ENCODE measurements at places on chromosomes 6 and 20. TPM values are rescaled to one million over a fixed set of nuclear protein-coding genes. Genes with fewer than 3 reads are reported as not detected.
A peak's percentile ranks its signal among the peaks of the same experiment; 100 is the strongest.

REV3L gene
- total RNA-seq: 14.0 TPM

SSTR4 gene
- not detected for total RNA-seq

TMEM217 gene
- 1.3 TPM for total RNA-seq

APCDD1L gene
- total RNA-seq: 0.46 TPM

SLC22A3 gene
- total RNA-seq: 0.74 TPM

LTB gene
- 0.70 TPM for total RNA-seq

SLC52A3 gene
- 0.12 TPM for total RNA-seq

- H3K4me3 ChIP-seq: no peak overlapping the region
- no peak overlapping the region for H3K27ac ChIP-seq
- H3K27me3 ChIP-seq: no peaks in the 10 kb centered on the region
- H3K4me1 ChIP-seq: peaks cover 7% of the 10 kb centered on the region
- DNase-seq: peak; percentile 44
Measured at GRCh38 chr6:92777146-92777740, 642.1 kb downstream of the EPHA7 start.

GRCh38 chr6:169866140-169866534 is 114.7 kb downstream of the ERMARD start:
- H3K4me3 ChIP-seq: no peak overlapping the region
- no peaks in the 10 kb centered on the region for H3K36me3 ChIP-seq
- no peaks in the 10 kb centered on the region for H3K27me3 ChIP-seq
- no peak for DNase-seq
- no peaks in the 10 kb centered on the region for H3K4me1 ChIP-seq

GRCh38 chr20:37522260-37523011 is 1.4 kb downstream of the NNAT start:
- H3K27ac ChIP-seq: no peak overlapping the region
- peak; percentile 56 for DNase-seq
- H3K4me3 ChIP-seq: peak overlapping the region; percentile 17
- no peaks in the 10 kb centered on the region for H3K36me3 ChIP-seq
- no peaks in the 10 kb centered on the region for H3K27me3 ChIP-seq

- DNase-seq: no peak
- H3K4me3 ChIP-seq: no peak overlapping the region
- no peaks in the 10 kb centered on the region for H3K36me3 ChIP-seq
- H3K4me1 ChIP-seq: peaks cover under 1% of the 10 kb centered on the region
- H3K27ac ChIP-seq: no peak overlapping the region
- no peaks in the 10 kb centered on the region for H3K27me3 ChIP-seq
Measured at GRCh38 chr6:151186804-151187330, 52.9 kb upstream of the AKAP12 start.

DNA sequence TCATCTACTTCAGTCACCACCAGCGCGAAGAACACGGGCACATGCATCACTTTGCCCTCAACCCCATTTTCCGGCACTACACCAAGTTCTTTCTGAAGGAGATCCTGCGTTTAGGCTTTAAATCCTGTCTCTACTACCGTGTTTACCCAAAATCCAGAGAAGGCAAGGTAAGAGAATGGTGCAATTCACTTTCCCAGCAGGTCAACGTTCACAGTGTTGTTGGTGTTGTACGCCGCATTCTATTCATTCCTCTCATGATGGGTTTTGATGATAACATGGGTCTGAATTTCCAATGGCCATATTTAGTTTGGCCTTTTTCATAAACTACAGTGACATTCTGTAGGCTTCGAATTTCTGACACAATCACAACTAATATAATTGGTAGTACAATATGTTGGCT is 144.3 kb downstream of the CFAP61 start:
- peak overlapping the region; percentile 63 for H3K27ac ChIP-seq
- H3K4me3 ChIP-seq: no peak overlapping the region
- DNase-seq: no peak
- H3K27me3 ChIP-seq: no peaks in the 10 kb centered on the region
- H3K36me3 ChIP-seq: no peaks in the 10 kb centered on the region

- no peaks in the 10 kb centered on the region for H3K36me3 ChIP-seq
- no peak overlapping the region for H3K27ac ChIP-seq
- H3K4me1 ChIP-seq: no peaks in the 10 kb centered on the region
- DNase-seq: no peak
- H3K27me3 ChIP-seq: no peaks in the 10 kb centered on the region
Measured at GRCh38 chr6:64301307-64302236, 666.0 kb downstream of the PHF3 start.

- no peaks in the 10 kb centered on the region for H3K4me1 ChIP-seq
- H3K4me3 ChIP-seq: no peak overlapping the region
- DNase-seq: no peak
- H3K27me3 ChIP-seq: no peaks in the 10 kb centered on the region
- H3K27ac ChIP-seq: no peak overlapping the region
Measured at GRCh38 chr6:53721766-53722165, 56.2 kb upstream of the KLHL31 start.

- no peaks in the 10 kb centered on the region for H3K4me1 ChIP-seq
- H3K27ac ChIP-seq: no peak overlapping the region
- no peaks in the 10 kb centered on the region for H3K36me3 ChIP-seq
Measured at GRCh38 chr20:57619051-57619831, 985 bp downstream of the ZBP1 start.

GRCh38 chr6:121506761-121507754 is 71.6 kb downstream of the GJA1 start:
- H3K4me1 ChIP-seq: peaks cover 8% of the 10 kb centered on the region
- H3K36me3 ChIP-seq: no peaks in the 10 kb centered on the region
- peak; percentile 72 for DNase-seq

GRCh38 chr6:9292975-9293374 is 857.6 kb upstream of the SLC35B3 start:
- no peak for DNase-seq
- H3K4me1 ChIP-seq: no peaks in the 10 kb centered on the region
- no peak overlapping the region for H3K4me3 ChIP-seq
- no peaks in the 10 kb centered on the region for H3K27me3 ChIP-seq

GRCh38 chr6:143746202-143747119 is 68.7 kb downstream of the PHACTR2 start:
- H3K36me3 ChIP-seq: no peaks in the 10 kb centered on the region
- no peaks in the 10 kb centered on the region for H3K27me3 ChIP-seq

- no peaks in the 10 kb centered on the region for H3K36me3 ChIP-seq
- no peaks in the 10 kb centered on the region for H3K4me1 ChIP-seq
- no peak for DNase-seq
- H3K27me3 ChIP-seq: no peaks in the 10 kb centered on the region
- H3K4me3 ChIP-seq: no peak overlapping the region
Measured at GRCh38 chr20:53972179-53972578, 98.2 kb downstream of the BCAS1 start.

DNA sequence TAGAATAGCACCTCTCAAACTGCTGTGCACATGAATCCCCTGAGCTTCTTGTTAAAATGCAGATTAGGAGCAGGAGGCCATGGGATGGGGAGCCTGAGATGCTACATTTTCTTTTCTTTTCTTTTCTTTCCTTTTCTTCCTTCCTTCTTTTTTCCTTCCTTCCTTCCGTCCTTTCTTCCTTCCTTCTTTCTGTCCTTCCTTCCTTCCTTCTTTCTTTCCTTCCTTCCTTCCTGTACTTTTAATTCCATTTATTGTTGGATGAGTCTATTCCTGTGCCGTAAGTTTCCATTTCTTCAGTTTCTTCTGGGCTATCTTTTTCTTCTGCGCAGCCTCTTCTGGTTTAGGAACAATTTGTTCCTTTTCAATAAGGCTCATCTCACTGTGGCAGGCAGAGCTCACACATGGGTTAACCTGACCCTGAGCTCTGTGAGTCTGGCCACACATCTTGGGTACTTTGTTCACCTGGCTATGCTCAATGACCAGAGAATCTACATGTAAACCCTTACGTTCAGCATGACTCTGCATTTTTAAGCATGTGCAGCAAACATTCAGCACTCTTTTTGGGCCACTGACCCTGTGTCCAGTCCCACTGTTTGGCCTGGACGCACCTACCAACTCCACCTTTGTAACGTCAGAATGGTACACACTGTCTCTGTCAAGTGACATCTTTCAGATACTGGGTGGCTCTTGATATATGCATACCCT is 114.7 kb upstream of the INSM1 start:
- DNase-seq: no peak
- H3K36me3 ChIP-seq: no peaks in the 10 kb centered on the region
- no peak overlapping the region for H3K4me3 ChIP-seq
- no peaks in the 10 kb centered on the region for H3K4me1 ChIP-seq

DNA sequence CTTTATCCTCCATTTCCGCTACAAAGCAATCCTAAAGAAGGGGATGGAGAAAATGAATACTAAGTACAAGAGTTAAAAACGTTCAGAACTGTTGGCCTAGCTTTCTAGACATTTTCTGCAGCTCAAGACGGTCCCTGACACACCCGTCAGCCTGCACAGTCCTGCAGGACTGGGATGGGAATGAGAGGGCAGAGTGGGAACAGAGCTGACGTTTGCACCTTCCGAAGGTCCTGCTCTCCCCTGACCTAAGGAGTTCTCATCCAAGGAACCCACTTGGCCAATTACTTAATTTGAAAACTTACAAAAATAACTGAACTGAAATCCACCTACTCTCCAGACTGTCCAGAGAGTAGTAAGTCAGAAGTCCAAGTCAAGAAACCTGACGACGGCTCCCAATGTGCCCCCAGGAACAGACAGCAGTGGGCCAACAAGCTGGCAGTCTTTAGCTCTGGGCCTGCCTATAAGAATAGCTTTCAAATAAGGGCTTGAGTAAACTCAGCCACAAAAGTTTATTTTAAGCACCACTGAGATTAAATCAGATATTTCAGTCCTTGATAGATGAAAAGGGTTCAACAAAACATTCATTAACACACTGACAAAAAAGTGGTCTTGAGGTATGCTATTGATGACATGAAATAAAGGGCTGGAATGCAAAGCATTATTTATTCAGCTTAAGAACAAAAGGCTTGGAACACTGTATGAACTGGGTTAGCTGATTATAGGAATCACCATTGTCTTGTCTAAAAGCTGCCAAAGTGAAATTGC is 76.8 kb downstream of the CNKSR3 start:
- peak; percentile 9 for DNase-seq
- peaks cover 30% of the 10 kb centered on the region for H3K4me1 ChIP-seq
- peak overlapping the region; percentile 82 for H3K27ac ChIP-seq
- H3K36me3 ChIP-seq: no peaks in the 10 kb centered on the region
- no peak overlapping the region for H3K4me3 ChIP-seq

DNA sequence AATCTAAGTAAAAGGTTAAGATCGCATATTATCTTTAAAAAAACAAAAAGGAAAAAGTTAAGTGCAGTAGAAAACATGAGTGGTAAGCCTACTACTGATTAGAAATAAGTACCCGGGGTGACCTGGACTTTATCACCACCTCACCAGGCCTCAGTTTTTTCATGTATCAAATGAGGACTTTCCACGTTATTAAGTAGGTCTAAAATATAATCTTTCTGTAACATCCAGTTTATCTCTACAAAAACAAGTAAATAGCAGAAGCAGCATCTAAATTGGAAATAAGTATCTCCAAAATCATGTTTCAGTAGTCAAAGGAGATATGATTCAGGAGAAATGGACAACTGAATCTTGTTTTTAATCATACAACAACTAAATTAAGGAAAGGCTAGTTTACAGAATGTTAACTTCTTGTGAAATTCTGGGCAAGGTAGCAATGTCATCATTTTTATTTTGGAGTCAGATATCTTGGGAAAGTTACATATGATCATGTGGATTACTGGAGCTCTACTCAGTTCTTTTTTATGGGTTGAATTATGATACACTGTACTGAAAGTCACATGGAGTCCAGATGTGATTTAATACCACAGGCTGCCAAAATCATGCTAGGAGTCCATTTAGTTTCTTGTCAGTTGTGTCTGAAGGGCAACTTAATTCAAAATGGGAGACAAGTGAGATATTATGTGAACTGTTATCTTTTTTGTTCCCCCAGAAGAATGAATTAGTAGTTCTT is 114.7 kb upstream of the PRL start:
- no peaks in the 10 kb centered on the region for H3K36me3 ChIP-seq
- no peak overlapping the region for H3K27ac ChIP-seq
- no peaks in the 10 kb centered on the region for H3K27me3 ChIP-seq
- H3K4me1 ChIP-seq: no peaks in the 10 kb centered on the region
- peak; percentile 9 for DNase-seq

DNA sequence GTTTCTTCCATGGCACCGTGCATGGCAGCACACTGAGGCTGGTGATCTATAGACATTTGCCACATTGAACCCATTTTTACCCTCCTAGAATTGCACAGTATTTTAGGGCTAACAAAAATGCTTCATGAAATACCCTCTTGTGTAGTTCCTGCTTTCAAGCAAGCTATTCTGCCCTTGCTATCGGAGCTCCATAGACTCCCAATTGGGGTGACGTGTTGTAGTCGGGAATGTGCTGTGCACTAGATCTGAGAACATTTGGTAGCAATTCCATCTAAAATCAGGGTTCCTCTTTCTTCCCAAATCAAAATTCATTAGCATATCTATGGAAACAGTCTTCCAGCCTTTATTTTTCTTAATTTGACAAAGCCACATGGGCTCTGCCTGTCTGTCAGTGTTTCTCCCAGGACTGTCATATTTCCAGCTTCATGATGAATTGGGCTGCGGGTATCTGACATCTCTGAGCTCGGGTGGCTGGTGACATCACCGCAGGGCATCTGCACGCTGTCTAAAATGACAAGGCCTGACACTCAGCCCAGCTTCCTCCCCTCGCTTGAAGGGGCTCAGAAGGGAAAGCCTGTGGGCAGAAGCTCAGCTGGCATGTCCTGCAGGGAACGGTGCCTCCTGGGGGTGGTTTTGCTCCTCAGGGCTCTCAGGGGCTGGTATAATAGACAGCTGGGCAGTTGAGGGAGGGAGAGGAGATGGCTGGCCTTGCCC is 406.4 kb downstream of the QKI start:
- no peak overlapping the region for H3K4me3 ChIP-seq
- no peaks in the 10 kb centered on the region for H3K27me3 ChIP-seq
- DNase-seq: no peak
- no peaks in the 10 kb centered on the region for H3K4me1 ChIP-seq
- H3K27ac ChIP-seq: no peak overlapping the region
- H3K36me3 ChIP-seq: no peaks in the 10 kb centered on the region

DNA sequence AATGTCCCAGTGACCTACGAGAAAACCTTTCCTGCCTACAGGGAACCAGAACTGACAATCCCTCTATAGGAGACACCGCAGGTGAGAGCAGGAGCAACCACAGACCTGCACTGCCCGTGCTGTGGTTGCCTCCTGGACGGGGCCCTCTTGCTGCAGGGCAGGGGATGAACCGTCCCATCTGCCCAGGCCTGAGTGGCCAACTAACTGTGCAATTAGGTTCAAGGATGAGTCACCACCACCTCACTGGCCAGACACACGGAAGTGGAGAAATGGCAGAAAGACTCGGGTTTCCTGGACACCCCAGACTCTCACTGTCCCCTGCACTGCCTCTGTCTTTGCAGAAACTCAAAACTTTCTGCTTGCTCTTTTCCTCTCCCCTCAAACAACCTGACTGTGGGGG is 13.8 kb upstream of the HLA-G start:
- H3K36me3 ChIP-seq: no peaks in the 10 kb centered on the region
- H3K4me3 ChIP-seq: no peak overlapping the region
- no peak for DNase-seq
- no peaks in the 10 kb centered on the region for H3K4me1 ChIP-seq

GRCh38 chr20:59404749-59405148 is 104.3 kb downstream of the EDN3 start:
- H3K36me3 ChIP-seq: no peaks in the 10 kb centered on the region
- no peak overlapping the region for H3K27ac ChIP-seq
- DNase-seq: no peak

GRCh38 chr6:117481278-117481925 is 1.1 kb upstream of the DCBLD1 start:
- H3K4me1 ChIP-seq: peaks cover 15% of the 10 kb centered on the region
- H3K27ac ChIP-seq: no peak overlapping the region
- peaks cover 29% of the 10 kb centered on the region for H3K27me3 ChIP-seq
- no peaks in the 10 kb centered on the region for H3K36me3 ChIP-seq
- no peak for DNase-seq

Measured in cardiac muscle cell (in vitro differentiated cells and primary cell).